ENCODE measurements at places on chromosomes 2 and 18. TPM values are rescaled to one million over a fixed set of nuclear protein-coding genes. Genes with fewer than 3 reads are reported as not detected.

- DNase-seq: no peak
These were observed 235.2 kb downstream of the MTX2 start for GRCh38 chr2:176504440-176504839.

- no peak for DNase-seq
These were observed 1127.1 kb downstream of the DPP10 start for GRCh38 chr2:115569547-115569946.

DNA sequence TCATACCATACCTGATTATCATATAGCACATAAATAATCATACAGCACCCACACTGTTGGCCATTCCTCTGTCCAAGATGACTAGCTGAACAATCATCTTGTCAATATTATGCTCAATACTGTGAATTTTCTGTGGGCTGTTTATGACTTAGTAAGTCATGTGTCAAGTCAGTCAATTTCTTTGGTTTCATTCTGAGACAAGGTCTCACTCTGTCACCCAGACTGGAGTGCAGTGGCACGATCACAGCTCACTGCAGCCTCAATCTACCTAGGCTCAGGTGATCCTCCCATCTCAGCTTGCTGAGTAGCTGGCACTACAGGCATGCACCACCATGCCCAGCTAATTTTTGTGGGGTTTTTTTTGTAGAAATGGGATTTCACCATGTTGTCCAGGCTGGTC, 5.7 kb downstream of the MCM6 start:
- no peak for DNase-seq

- DNase-seq: no peak
These were observed 201.9 kb upstream of the COPS8 start for GRCh38 chr2:236883819-236884218.

GRCh38 chr2:150060341-150060740, 427.1 kb downstream of the RND3 start:
- no peak for DNase-seq

DNA sequence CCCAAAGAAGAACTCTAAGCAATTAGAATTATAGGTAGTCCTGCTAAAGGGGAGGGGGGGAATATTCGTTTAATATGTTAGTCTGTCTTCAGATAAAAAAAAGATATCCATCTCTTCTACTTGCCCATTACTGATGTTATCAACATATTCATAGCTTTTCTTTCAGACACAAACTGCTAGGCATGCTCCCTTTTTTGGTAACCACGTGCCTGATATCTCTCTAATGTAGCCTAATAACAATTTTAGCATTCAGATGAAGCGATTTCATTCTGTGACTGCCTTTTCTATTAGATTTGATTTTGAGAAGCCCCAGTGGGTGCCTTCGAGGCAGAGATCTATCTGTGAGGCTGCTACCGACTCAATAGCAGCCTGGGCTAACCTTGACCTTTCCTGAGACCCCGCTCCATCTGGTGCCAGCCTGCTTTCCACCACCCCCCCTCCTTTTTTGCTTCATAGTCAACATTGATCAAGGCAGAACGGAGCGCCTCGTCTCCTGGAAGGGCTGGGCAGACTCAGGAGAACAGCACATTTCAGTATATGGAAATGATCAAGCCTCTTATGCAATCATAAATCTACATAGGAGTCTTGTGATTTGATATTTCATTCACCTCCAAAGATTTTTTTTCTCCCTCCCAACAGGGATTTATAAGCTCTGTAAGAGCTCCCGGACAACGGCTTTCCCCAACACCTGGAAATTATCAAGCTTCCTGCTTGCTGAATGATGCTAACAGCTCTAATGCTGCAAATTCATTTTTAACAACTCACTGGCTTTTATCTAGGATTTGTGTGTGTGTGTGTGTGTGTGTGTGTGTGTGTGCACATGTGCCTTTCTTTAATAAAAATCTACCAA, 14.7 kb upstream of the BCL11A start:
- no peak for DNase-seq

Gene LYPD6B
- total RNA-seq: not detected

Gene IGFBP2
- 51.1 TPM for total RNA-seq

Gene STK39
- total RNA-seq: 16.9 TPM

Gene LYPD6
- total RNA-seq: 0.13 TPM

Gene SAG
- total RNA-seq: not detected

Gene SPP2
- total RNA-seq: not detected

Gene ACADL
- 0.73 TPM for total RNA-seq

Gene ZC3H8
- total RNA-seq: 12.0 TPM

Gene VWA3B
- 0.32 TPM for total RNA-seq
